ENCODE measurements at places on chromosomes 1 and 21.

DNA sequence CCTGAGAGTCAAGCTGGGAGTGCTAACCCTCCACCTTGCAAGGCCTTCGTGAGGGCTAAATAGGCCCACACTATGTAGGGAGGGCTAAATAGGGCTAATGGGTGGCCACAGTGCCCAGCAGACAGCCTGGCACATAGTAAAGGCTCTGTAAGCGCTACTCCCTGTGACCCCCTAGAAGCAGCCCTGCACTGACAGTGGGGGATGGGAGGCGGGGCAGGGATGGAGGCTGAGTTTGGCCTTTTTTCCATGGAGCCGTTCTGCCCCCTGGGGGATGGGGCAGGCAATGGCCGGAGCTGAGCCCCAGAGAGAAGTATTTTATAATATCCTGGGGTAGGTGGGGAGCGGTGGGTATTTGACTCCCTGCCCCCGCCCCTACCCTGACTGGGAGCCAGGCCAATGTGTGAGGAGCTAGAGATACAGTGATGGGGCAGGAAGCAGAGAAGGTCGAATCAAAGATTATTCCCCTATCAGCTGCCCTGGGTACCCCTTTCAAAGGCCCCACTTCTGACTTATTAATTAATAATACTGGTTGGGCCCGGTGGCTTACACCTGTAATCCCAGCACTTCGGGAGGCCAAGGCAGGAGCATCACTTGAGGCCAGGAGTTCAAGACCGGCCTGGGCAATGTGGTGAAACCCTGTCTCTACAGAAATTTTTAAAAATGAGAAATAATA, 42.3 kb downstream of the LACTBL1 start:
- peak; percentile 23 for DNase-seq

GRCh38 chr1:114081437-114082303, 72.0 kb downstream of the SYT6 start:
- DNase-seq = no peak

DNA sequence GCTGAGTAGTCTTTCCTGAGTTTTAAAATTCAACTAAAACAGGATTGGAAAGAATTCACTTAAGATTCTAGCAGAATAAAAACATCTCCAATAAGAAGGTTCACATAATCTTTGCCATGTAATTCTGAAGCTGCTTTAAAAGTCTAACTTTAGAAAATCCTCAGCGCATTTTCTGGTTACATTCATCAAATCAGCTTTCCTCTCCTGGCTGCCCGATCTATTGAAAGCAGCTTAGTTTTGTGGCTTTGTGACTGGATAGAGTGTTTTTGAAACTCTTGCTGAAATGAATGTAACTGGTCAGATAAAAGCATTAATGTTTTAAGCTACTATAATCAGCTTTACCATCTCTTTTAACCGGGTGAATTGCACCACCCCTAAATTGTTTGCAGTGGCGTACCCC, 66.8 kb downstream of the DOP1B start:
- DNase-seq = no peak

GRCh38 chr1:2948751-2949680, 72.3 kb upstream of the ACTRT2 start:
- no peak for DNase-seq

DNA sequence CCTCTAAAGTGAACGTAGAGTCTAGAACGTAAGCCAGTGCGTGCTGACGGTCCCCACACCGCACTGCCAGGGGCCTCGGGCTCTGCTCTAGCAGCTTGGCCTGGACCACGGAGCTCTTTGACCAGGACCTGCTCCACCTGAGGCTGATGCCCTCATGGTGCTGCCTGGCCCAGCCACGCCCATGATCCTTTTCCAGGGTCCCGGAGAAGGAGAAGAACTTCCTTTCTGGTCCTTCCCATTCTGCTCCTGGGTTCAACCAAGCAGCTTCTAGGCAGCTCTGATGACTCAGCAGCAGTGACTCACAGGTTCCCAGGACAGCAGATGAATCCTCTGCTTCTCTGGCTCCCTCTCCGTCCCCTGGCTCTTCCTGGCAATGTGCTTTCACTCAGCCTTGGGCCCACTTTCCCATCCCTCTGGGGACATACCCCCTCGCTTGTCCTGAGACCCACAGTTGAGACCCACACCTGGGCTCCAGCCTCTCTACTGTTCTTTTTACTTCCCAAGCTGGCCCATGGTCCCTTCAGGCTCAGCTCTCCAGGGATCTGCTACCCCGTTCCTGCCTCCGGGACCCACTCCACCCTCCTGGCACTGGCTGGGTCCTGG, 246.3 kb upstream of the RAB4A start:
- no peak for DNase-seq
